ENCODE measurements at places on chromosomes 11 and 22. TPM values are rescaled to one million over a fixed set of nuclear protein-coding genes. Genes with fewer than 3 reads are reported as not detected.

PLEKHB1 gene
- total RNA-seq, result 0.13 TPM

SLC6A5 gene
- total RNA-seq, result not detected

GRCh38 chr22:30430933-30431332, 5.4 kb downstream of the MTFP1 start:
- DNase-seq, result no peak

- no peak for DNase-seq
Measured at GRCh38 chr11:114262681-114263512, 33.3 kb upstream of the NNMT start.

TSSK2 gene
- total RNA-seq, result not detected

DNA sequence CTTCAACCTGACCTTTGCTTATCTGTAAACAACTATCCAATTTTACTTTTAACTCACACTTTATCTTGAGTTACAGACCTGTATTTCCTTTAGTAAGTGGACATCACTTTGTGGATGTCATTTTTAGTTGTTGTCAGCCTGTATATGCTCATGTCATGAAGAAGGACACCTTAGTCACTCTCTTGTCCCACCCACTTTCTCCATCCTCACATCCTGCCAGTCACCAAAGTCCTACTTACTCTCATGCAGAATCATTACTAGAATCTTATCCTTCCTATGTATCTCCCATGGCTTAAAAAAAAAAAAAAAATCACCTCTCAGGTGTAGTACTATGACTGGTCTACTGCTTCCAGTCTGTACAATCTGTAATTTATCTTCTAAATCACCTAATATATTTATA, 43.3 kb downstream of the SESN3 start:
- no peak for DNase-seq

GRCh38 chr11:82733444-82734119, at the start of gene FAM181B:
FAM181B (minus strand) TSS chr11:82733864; CDS start chr11:82733729, 135 bp downstream.
- no peak for DNase-seq

HSPB2 gene
- not detected for total RNA-seq

SCGB1A1 gene
- total RNA-seq, result not detected

RAG1 gene
- total RNA-seq, result 0.17 TPM

- DNase-seq, result no peak
Measured at GRCh38 chr11:111663820-111664219, 61.6 kb downstream of the SIK2 start.

- no peak for DNase-seq
Measured at GRCh38 chr11:134250675-134251074, 2.5 kb downstream of the THYN1 start.

GRCh38 chr11:20459865-20460264, 72.3 kb downstream of the PRMT3 start:
- DNase-seq, result no peak

DNA sequence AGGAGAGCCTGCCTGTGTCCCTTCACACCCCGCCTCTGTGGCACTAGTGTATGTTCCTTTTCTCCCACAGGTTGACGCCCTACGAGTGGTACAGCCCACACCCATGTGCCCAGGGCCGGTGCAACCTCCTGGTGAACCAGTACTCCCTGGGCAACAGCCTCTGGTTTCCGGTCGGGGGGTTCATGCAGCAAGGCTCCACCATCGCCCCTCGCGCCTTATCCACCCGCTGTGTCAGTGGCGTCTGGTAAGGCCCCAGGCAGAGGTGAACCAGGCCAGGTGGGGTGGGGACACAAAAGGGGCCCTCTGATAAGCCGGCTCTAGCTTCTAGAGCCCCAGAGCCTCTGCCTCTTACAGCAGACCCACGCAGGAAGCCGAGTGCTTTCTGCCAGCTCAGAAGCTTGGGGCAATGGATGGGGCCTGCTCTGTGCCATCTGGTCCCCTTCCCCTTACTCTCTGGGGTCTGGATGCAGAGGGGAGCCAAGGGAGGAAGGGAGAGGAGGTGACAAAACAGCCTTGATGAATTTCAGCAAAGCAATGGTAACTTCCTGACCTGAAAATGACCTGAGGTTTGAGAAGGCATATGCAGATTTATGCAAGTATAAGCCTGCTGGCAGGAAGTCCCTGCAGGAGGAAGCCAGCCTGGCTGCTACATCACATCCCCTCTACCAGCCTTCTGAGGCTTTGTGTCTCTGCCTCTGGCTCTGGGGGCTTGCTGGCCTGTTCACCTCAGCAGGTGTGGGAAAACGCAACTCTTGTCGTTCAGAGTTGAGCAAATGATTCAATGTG, 67.0 kb upstream of the TBCEL start:
- no peak for DNase-seq

DNA sequence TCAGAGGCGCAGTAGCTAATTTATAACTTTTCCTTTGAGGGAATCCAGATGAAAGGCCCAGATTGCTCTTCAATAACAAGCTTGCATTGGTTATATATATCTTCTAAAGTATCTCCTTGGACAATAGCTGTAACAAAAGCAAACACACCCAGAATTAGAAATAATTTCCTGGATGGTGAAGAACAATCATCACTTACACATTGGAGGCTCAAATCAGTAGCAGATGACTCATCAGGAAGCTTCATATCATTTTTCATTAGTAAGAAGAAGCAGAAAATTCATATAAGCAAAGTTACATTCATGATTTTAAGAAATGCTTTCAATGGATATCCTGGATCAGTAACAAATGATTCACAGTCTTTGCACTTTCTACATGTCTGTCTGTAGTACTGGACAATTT, 173.6 kb upstream of the CCDC90B start:
- DNase-seq, result peak; percentile 54

DNA sequence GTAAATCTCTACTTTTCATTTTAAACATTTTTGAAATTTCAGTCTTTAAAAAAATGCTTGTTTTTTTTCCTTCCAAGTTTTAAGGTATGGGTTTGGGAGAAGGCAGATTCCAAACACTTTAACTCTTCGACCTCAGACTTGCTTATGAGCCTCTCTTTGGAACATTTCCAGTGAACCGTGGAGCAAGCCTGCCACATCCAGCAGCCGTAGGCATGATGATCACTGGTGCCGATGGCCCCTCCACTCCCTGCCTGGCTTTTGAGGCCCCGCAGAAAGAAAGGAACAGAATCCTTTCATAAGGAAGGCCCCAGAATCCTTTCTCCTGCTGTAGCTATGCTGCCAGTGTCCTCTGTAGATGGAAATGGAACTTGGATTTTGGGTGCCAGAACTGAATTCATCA, 50.7 kb downstream of the BMAL1 start:
- no peak for DNase-seq

KRTAP5-8 gene
- total RNA-seq, result not detected

DNA sequence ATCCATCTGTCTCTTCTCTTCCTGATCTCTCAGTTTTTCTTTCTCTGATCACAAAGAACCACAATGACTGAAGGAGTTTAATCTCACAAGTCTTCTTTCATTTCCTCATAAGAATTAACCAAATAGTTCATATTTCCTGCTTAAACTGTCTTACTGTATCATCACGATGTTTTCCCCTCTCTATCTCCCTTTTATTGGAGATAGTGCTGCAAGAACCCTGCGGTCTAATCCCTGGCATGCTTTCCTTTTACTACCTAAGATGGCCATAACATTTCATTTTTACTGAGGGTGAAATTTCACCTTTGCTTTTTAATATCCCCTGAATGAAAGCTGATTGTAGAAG, 28.9 kb downstream of the CARD18 start:
- DNase-seq, result no peak

DNA sequence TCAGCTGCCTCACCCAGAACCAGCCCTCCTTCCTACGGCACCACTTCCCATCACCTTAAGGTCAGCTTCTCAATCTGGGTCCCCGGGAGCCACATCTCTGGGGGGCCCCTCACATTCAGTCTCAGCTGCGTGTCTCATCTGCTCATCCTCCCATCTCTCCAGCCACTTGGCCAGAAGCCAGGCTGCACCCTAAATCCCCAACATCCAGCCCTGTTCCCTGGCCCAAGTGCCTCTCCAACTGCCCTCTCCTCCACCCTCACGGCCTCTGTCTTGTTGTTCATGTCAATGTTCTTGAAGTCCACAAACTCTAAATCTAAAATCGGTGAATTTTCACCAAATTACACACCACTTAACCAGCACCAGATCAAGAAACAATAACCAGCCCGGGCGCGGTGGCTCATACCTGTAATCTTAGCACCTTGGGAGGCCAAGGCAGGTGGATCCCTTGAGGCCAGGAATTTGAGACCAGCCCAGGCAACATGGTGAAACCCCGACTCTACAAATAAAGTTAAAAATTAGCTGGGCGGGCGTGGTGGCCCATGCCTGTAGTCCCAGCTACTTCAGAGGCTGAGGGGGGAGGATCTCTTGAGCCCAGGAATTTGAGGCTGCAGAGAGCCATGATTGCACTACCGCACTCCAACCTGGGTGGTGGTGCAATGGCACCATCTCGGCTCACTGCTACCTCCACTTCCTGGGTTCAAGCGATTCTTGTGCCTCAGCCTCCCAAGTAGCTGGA, 33.7 kb downstream of the A4GALT start:
- DNase-seq, result no peak

- DNase-seq, result no peak
Measured at GRCh38 chr11:20205807-20206206, 45.5 kb upstream of the DBX1 start.

DNA sequence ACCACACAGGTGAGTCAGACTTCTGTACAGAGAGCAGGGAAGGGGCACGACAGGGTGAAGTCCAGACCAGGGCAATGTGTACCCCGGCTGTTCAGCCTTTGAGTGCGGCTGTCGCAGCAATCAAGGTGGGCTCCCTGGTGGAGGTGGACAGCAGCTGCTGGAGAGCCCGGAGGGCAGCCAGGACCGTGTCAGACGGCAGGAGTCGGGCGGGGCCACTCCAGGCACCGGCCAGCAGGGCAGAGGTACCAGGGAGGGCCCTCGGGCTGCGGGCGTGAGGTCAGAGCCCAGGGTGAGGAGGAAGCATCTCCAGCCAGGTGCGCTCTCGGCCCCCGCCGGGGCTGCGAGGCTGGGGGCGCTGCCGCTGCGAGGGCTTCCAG, 802 bp upstream of the PIM3 start:
- DNase-seq, result peak; percentile 66

OR8A1 gene
- total RNA-seq, result not detected

DNA sequence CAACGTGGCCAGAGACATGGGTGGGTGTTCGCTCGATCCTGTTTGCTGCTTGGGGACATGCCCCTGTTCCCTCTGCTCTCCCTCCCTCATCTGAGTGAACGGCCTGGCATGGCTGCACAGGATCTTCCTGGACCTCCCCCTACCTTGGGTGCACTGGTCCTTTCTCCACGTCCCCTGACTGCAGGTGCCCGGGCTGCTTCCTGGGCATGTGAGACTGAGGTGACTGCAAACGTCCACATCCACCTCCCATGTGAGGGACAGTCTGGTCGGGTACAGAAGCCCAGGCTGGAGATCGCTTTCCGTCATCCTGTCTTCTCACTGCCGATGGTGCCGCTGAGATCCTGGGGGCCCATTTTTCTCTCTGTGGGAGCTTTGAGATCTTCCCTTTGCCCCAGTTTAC, 11.8 kb downstream of the SULT4A1 start:
- DNase-seq, result no peak

- DNase-seq, result no peak
Measured at GRCh38 chr11:12679471-12679870, 5.2 kb downstream of the TEAD1 start.

DNA sequence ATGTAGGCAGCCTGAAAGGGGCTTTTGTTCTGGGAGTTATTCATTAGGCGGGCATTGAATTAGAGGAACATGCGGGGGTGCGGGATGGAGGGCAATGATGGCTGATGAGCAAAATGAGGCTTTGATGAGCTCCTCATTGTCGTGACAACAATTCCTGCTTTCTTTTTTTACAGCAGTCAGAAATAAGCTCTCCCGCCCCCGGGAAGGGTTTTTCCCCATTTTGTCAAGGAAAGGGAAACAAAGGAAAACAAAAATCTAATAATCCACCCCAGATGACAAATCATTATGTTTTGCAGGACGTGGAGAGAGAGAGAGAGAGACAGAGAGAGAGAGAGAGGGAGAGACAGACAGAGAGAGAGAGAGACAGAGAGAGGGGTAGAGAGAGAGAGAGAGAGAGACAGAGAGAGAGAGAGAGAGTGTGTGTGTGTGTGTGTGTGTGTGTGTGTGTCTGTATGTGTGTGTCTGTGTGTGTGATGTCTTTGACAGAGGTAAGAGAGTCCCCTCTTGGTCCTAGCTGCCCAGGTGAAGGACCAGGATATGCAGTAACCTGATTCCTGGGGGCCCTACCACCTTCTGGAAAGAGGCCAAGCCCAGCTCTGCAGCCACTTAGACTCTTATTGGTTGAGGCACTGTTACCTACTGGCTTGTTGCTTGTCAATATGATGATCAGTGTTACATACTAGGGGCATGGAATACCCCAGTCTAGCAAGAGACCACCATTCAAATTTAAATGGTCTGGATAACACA, 46.7 kb upstream of the PARVA start:
- DNase-seq, result no peak

GRCh38 chr11:99066618-99067317, 46.0 kb downstream of the CNTN5 start:
- no peak for DNase-seq

DNA sequence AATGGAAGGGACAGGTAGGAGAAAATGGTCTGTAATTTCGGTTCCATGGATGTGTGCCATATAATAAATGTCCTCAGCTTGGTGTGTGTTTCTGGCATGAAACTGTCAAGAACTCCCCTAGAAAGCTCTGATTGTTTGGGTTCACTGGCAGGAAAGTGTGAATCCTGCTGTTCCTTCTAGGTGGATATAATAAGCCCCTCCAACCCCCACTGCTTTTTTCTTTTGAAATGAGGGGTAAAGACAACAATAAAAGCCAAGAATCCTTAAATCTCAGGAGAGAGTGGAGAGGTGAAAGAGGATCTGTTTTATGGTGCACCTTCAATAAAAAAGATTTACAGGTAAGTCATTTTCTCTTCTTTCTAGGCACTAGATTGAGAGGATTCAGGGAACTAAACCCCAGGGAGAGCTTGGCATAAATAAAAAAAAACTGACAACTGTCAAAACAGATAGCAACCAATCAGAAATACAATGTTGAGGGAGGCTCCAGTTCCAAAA, 74.9 kb downstream of the CACNG2 start:
- no peak for DNase-seq

GRCh38 chr11:77039491-77040400, 5.5 kb downstream of the B3GNT6 start:
- DNase-seq, result no peak

LMO2 gene
- total RNA-seq, result 1.5 TPM

DNA sequence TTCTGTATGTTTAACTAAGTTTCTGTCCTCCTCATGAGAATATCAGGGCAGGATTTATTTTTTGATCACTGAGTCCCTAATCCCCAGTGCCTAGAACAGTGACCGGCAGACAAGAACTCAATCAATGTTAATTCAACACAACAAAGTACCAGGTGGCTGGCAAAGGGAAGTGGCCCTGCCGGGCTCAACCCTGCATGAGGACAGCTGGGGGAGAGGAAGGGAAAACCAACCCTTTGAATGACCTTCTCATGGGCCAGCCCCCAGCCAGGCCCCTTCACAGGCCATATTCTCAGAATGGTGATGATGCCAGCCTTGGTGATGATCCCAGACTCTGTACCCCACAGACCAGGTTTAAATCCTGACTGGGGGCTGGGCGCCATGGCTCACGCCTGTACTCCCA, 1.4 kb upstream of the MFNG start:
- no peak for DNase-seq

DNA sequence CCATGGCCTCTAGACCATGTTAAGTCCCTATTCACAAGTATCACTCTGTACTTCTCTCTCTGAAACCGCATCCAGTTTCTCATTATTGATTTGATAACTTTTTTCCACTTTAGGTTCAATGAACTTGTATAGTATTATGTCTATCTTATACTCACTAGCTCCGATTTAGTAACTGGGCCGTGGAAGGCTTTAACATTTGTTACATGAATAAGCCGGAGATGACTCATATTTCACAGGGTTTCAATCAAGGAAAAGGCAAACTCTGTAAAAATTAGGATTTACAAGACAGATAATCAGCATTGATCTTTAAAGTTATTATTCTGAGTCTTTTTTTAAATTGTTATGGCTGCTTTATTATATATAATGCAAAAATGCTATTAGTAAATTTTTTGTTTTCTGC, 662.2 kb upstream of the CNTN5 start:
- DNase-seq, result peak; percentile 22

Measured in HT1080 (cell line).